HFFc6 (cell line): ENCODE measurements at places on chromosomes 5 and 9. TPM values are rescaled to one million over a fixed set of nuclear protein-coding genes. Genes with fewer than 3 reads are reported as not detected.

DNA sequence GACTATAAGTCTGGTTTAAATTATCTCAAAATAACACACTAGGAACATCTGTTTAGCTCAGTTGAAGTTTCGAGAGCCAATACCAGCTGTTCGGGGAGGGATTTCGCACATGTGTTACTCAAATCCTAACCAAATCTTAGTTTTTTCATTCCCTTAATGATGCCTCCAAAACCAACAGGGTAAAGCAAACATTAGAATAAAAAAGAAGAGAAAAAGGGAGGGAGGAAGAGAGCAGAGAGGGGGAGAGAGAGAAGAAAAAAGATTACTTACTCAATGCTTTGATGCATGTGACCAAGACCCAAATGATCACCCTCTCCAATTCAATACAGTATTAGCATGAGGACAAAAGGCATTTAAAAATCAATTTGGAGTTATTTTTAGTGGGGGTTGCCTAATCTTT lies 86.0 kb upstream of the NR5A1 start:
- H3K27ac ChIP-seq = no peak overlapping the region
- peaks cover 6% of the 10 kb centered on the region for H3K4me1 ChIP-seq
- no peak overlapping the region for H3K4me3 ChIP-seq
- no peak for DNase-seq
- H3K27me3 ChIP-seq = peaks cover 13% of the 10 kb centered on the region

- peaks cover 25% of the 10 kb centered on the region for H3K4me1 ChIP-seq
- H3K4me3 ChIP-seq = no peak overlapping the region
- DNase-seq = no peak
- no peak overlapping the region for H3K27ac ChIP-seq
- H3K27me3 ChIP-seq = peaks cover 15% of the 10 kb centered on the region
- no peaks in the 10 kb centered on the region; the same call in 1 of the 2 replicates for H3K36me3 ChIP-seq
Observed at GRCh38 chr5:31229266-31229665, 35.8 kb downstream of the CDH6 start.

DNA sequence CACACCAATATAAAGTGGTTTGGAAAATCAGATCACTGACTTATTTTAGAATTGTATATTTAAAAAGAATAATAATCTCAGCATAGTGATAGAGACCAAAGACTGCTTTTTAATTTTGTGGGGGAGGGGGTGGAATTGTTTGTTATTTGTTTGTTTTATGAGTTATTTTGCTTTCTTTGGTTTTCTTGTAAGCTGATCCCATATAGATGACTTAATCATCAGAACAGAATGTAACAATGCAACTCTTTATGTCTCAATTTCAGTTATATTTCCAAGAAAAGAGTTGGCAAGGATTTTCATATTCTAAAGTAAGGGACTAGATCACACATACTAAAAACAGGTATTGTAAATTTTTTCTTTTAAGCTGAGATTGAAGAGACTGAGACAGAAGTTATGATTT lies 984.9 kb downstream of the TLE4 start:
- H3K36me3 ChIP-seq = no peaks in the 10 kb centered on the region
- no peak overlapping the region for H3K4me3 ChIP-seq
- H3K4me1 ChIP-seq = no peaks in the 10 kb centered on the region
- no peak overlapping the region for H3K27ac ChIP-seq

GRCh38 chr5:174654442-174654841 lies 69.9 kb upstream of the MSX2 start:
- H3K27me3 ChIP-seq = no peaks in the 10 kb centered on the region; the same call in 1 of the 2 replicates
- no peaks in the 10 kb centered on the region for H3K36me3 ChIP-seq
- no peak overlapping the region for H3K27ac ChIP-seq

DNA sequence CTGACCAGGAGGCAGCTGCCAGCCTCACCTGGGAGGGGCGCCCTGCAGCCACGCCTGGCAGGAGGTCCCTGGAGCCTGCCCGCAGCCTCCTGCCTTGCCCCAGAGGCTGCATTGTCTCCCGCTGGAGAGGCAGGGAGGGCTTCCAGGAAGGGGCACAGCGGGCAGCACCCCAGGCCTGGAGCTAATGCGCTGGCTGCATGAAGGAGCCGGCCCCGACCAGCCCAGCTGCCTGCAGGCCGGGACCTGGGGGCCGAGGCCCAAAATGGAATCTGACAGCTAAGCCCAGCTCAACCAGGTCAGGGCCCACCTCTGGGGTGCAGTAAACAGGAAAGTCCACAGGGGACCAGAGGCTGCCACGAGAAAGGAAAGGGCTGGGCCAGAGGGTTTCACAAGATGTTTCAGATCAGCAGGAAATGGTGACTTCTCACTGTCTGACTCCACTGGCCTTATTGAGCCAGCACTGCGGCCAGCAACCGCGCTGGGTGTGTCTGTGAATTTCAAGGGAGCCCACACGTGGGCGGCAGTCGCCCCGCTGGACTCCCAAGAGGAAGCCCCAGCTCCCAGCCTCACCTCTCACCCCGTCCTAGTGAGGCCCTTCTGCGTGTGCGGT lies 18.6 kb upstream of the NOTCH1 start:
- H3K36me3 ChIP-seq = no peaks in the 10 kb centered on the region
- H3K27me3 ChIP-seq = no peaks in the 10 kb centered on the region
- DNase-seq = peak; percentile 63
- H3K4me1 ChIP-seq = peaks cover 23% of the 10 kb centered on the region

DNA sequence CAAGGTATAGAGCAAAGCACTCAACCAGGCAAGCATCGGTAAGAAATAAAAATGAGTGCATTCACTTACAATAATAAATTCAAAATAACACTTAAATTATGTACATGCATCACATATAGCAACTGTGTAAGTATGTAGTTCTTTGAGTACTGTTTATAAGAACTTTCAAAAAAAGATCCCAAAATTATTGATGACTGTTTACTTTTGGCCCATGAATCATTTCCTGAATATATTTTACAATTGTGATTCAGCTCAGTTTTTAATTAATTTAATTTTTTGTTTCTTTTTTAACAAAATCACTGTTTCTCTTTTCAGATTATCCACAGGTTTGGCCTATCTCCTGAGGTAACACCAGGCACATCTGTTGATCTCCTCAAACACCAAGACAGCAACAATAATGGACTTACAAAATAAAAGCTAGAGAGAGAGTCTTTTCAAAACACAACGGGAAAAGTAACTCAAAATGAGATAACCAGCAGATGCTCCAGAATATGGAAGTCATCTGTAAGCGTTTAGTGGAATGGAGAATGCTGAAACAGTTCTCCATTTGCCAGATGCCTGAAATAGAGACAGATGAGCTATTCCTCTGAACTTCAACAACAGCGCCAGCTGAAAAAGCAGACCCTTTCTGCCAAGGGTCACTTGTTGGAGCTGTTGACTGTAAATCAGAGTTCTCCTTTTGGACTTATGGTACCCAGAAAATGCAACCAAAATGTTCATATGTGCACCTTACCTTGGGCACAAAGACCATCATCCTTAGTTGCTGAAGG lies 348.6 kb upstream of the RGMB start:
- peak overlapping the region; percentile 65 for H3K4me3 ChIP-seq
- H3K36me3 ChIP-seq = peaks cover 7% of the 10 kb centered on the region
- peak overlapping the region; percentile 88 for H3K27ac ChIP-seq
- H3K4me1 ChIP-seq = peaks cover 71% of the 10 kb centered on the region
- peak; percentile 12 for DNase-seq
- peaks cover 2% of the 10 kb centered on the region; the same call in 1 of the 2 replicates for H3K27me3 ChIP-seq

- peaks cover 14% of the 10 kb centered on the region for H3K4me1 ChIP-seq
- H3K27me3 ChIP-seq = no peaks in the 10 kb centered on the region
- no peak overlapping the region for H3K4me3 ChIP-seq
Observed at GRCh38 chr5:143014017-143014651, 244.0 kb downstream of the ARHGAP26 start.

GRCh38 chr5:175692235-175692995 lies 34.5 kb downstream of the HRH2 start:
- H3K27me3 ChIP-seq = peaks cover 12% of the 10 kb centered on the region
- no peak for DNase-seq
- no peaks in the 10 kb centered on the region for H3K36me3 ChIP-seq

GRCh38 chr5:132059043-132059695 lies 1.3 kb upstream of the IL3 start:
- H3K4me3 ChIP-seq = no peak overlapping the region
- H3K4me1 ChIP-seq = no peaks in the 10 kb centered on the region
- no peaks in the 10 kb centered on the region for H3K36me3 ChIP-seq
- DNase-seq = no peak
- H3K27me3 ChIP-seq = peaks cover 10% of the 10 kb centered on the region

- 0 out of 2 replicates have a peak, but pooled peaks cover 8% of the 10 kb centered on the region for H3K36me3 ChIP-seq
- H3K27me3 ChIP-seq = no peaks in the 10 kb centered on the region; the same call in 1 of the 2 replicates
- H3K4me3 ChIP-seq = peak overlapping the region; percentile 95
- H3K27ac ChIP-seq = peak overlapping the region; percentile 95
- no peak for DNase-seq
- peaks cover 56% of the 10 kb centered on the region for H3K4me1 ChIP-seq
Observed at GRCh38 chr5:132411304-132412013, 41.9 kb downstream of the SLC22A5 start.

GRCh38 chr9:121472446-121472845 lies 27.2 kb downstream of the GGTA1 start:
- H3K4me3 ChIP-seq = no peak overlapping the region
- DNase-seq = no peak
- no peaks in the 10 kb centered on the region for H3K4me1 ChIP-seq
- peaks cover 55% of the 10 kb centered on the region for H3K27me3 ChIP-seq
- H3K27ac ChIP-seq = no peak overlapping the region
- H3K36me3 ChIP-seq = no peaks in the 10 kb centered on the region

- peaks cover 12% of the 10 kb centered on the region for H3K4me1 ChIP-seq
- DNase-seq = no peak
- H3K27me3 ChIP-seq = peaks cover 5% of the 10 kb centered on the region
- H3K4me3 ChIP-seq = no peak overlapping the region
- H3K36me3 ChIP-seq = peaks cover 6% of the 10 kb centered on the region
- no peak overlapping the region for H3K27ac ChIP-seq
Observed at GRCh38 chr5:138580001-138580400, 4.8 kb upstream of the HSPA9 start.

DNA sequence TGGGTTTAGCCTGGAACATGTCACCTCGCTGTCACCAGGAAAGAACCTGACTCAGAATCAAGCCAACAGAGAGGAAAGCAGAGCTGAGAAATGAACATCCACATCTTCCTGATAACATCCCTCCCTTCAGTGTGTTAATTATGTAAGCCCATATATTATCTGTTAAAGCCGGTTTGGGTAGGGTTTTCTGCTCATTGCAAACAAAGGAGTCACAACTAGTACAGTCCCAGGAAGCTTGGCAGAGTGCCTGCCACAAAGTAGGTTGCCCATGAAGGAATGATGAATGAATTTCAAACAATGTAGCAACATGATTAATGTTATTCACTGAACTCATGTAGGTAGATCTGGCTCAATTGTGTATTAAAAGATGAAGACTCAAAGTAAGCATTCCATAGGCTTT lies 10.4 kb upstream of the PPARGC1B start:
- no peaks in the 10 kb centered on the region for H3K4me1 ChIP-seq
- no peak overlapping the region for H3K27ac ChIP-seq
- DNase-seq = no peak

DNA sequence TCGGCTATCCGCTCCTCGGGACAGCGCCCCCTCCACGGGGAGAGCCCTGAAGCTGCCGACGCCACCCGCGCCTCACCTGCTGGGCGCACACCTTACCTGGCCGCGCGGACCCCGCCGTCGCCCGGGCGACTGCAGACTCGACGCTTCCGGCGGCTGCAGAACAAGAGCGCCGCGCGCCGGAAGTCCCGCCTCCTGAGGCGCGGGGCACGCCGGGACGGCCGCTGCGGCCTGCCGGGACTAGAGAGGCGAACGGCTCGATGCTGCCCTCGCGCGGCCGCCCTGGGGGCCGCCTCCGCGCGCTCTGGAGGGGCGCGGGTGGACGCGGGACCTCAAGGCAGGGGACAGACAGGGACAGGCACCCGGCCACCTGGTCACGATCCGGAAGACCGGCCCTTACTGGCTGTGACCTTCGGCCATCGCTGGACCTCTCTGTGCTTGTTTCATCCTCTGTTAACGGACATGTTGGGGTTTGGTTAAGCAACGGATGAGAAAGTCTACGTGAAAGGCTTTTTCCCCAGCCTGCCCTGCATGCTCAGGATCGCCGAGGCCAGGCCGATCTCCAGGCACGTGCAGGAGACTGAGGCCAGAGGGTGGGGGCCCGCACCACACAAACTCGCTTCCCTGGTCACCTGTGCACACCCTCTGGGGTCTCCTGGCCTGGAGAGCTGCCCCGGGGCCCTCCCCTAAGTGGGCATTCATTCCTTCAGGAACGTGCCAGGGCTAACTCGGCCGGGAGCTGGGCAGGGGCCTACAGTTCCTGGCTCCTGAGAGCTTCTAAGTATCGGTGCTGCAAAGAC lies at the start of gene SNAPC4:
Gene SNAPC4, minus strand, starts transcription at position 133 of the 797 bp plus-strand sequence. CDS start 1,742 bp downstream, outside the sequence.
- H3K27ac ChIP-seq = peak within 1 kb of the TSS; percentile 80
- peak; percentile 65 for DNase-seq
- peaks cover 14% of the 10 kb centered on the region for H3K4me1 ChIP-seq
- peak within 1 kb of the TSS; percentile 95 for H3K4me3 ChIP-seq
- H3K27me3 ChIP-seq = peaks cover 4% of the 10 kb centered on the region
- H3K36me3 ChIP-seq = peaks cover 13% of the 10 kb centered on the region; the same call in 1 of the 2 replicates

- H3K27ac ChIP-seq = no peak overlapping the region
- H3K4me1 ChIP-seq = no peaks in the 10 kb centered on the region
- no peak overlapping the region for H3K4me3 ChIP-seq
- H3K36me3 ChIP-seq = no peaks in the 10 kb centered on the region
- no peak for DNase-seq
Observed at GRCh38 chr5:114984796-114985195, 184.9 kb downstream of the TRIM36 start.

DNA sequence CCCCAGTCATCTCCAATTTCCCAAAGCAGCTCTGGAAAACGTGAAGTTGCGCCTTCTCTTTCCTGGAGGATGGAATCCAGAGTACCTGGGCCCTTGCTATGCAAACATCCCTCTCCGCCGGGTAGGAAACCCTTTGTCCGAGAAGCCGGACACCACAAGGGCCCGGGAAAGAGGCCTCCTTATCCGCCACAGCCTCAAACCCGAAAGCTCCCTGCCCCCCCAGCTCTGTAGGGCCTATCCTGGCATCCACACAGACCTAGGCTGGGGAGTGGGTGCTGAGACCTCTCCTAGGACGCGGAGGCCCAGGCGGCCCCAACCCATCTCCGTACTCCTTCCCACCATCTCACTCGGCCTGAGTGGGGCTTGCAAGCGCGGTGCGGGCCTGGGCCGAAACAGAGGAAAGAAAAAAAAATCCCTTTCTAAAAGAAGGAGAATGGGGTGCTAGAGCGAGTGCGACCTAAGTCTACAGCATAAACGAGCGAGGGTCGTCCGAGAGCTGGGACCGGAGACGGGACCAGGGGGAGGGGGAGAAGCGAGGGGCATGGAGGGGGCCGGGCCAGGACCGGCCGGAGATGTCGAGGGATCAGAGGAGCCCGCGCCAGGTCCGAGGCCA lies 624 bp downstream of the FBXW11 start:
- DNase-seq = no peak
- 0 out of 2 replicates have a peak, but pooled peaks cover 8% of the 10 kb centered on the region for H3K36me3 ChIP-seq
- peaks cover 70% of the 10 kb centered on the region for H3K4me1 ChIP-seq
- H3K27me3 ChIP-seq = peaks cover 8% of the 10 kb centered on the region
- peak overlapping the region; percentile 99 for H3K4me3 ChIP-seq
- peak overlapping the region; percentile 93 for H3K27ac ChIP-seq

- H3K27me3 ChIP-seq = no peaks in the 10 kb centered on the region; the same call in 1 of the 2 replicates
- peak overlapping the region; percentile 99 for H3K4me3 ChIP-seq
- no peak for DNase-seq
- peaks cover 48% of the 10 kb centered on the region for H3K4me1 ChIP-seq
- H3K36me3 ChIP-seq = peaks cover 11% of the 10 kb centered on the region
Observed at GRCh38 chr5:32587067-32587551, 1.8 kb downstream of the SUB1 start.

GRCh38 chr9:118595719-118596305 lies 773.4 kb downstream of the BRINP1 start:
- no peaks in the 10 kb centered on the region for H3K27me3 ChIP-seq
- H3K36me3 ChIP-seq = no peaks in the 10 kb centered on the region
- no peak overlapping the region for H3K27ac ChIP-seq
- H3K4me3 ChIP-seq = no peak overlapping the region

Gene PPP2R2B
- not detected in 3 replicates for total RNA-seq

Gene IFNB1
- not detected in 3 replicates for total RNA-seq

Gene LRRC14B
- not detected in 3 replicates for total RNA-seq

Gene BARHL1
- total RNA-seq = not detected in 3 replicates

Gene SV2C
- total RNA-seq = not detected in 3 replicates

Gene ACTBL2
- total RNA-seq = not detected in 3 replicates
